ENCODE measurements at places on chromosomes 1 and 21.

DNA sequence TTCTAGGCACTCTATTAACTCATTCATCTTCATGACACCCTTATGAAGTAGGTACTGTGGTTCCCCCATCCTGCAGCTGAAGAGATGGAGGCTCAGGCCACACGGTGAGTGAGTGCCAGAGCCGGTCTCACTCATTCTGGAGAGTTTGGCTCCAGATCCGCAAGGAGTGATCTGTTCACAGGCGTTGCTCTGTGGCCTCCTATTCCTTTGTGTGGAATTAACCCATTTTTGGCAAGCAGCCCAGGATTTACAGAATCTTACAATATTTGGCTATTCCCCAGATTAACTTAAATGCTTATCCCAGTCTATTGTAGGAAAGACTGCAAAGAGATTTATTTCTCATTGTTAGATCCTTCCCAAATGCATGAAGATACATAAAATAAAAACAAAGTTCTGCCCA is 29.6 kb downstream of the KIAA0040 start:
- no peak overlapping the region for H3K4me3 ChIP-seq
- no peaks in the 10 kb centered on the region for H3K4me1 ChIP-seq
- no peaks in the 10 kb centered on the region for H3K36me3 ChIP-seq
- no peaks in the 10 kb centered on the region for H3K27me3 ChIP-seq
- no peak overlapping the region for H3K27ac ChIP-seq
- DNase-seq, result no peak

- H3K36me3 ChIP-seq, result no peaks in the 10 kb centered on the region
- no peaks in the 10 kb centered on the region for H3K27me3 ChIP-seq
- DNase-seq, result no peak
- H3K27ac ChIP-seq, result no peak overlapping the region
- H3K4me3 ChIP-seq, result no peak overlapping the region
- H3K4me1 ChIP-seq, result no peaks in the 10 kb centered on the region
These were observed 16.1 kb upstream of the KLHDC7A start for GRCh38 chr1:18464665-18465050.

DNA sequence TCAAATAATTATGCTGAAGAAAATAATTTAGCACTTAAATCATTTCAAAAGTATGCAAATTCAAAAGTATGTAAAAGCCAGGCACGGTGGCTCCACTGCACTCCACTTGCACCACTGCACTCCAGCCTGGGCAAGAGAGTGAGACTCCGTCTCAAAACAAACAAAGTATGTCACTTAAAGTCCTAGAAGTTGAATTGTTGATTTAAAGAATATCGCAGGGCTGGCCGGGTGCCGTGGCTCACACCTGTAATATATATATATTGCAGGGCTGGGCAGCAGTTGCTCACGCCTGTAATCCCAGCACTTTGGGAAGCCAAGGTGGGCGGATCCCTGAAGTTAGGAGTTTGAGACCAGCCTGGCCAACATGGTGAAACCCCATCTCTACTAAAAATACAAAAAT is 8.8 kb upstream of the SETDB1 start:
- DNase-seq, result no peak
- H3K27ac ChIP-seq, result no peak overlapping the region
- H3K4me3 ChIP-seq, result no peak overlapping the region
- H3K4me1 ChIP-seq, result no peaks in the 10 kb centered on the region
- no peaks in the 10 kb centered on the region for H3K27me3 ChIP-seq

DNA sequence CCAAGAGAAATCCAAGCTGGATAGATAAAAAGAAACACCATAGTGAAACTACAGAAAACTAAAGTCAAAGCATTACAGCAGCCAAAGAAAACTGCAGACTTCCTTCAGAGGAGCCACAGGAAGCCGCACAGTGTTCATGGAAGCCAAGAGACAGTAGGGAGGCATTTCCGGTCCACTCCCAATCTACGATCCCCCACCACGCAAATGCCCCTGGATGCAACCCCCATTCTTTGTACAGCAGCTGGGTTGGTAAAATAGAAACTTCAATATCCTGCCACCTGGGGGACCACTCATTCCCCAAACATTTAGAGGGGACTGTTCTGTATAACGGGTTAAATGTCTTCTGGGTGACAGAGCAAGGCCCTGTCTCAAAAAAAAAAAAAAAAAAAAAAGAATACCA is 43.9 kb upstream of the TSPEAR start:
- H3K4me1 ChIP-seq, result no peaks in the 10 kb centered on the region
- H3K27me3 ChIP-seq, result no peaks in the 10 kb centered on the region
- H3K36me3 ChIP-seq, result no peaks in the 10 kb centered on the region
- H3K27ac ChIP-seq, result no peak overlapping the region

GRCh38 chr21:41410767-41411448 is 15.1 kb upstream of the MX1 start:
- H3K4me3 ChIP-seq, result no peak overlapping the region
- no peak for DNase-seq
- no peak overlapping the region for H3K27ac ChIP-seq
- H3K4me1 ChIP-seq, result no peaks in the 10 kb centered on the region

DNA sequence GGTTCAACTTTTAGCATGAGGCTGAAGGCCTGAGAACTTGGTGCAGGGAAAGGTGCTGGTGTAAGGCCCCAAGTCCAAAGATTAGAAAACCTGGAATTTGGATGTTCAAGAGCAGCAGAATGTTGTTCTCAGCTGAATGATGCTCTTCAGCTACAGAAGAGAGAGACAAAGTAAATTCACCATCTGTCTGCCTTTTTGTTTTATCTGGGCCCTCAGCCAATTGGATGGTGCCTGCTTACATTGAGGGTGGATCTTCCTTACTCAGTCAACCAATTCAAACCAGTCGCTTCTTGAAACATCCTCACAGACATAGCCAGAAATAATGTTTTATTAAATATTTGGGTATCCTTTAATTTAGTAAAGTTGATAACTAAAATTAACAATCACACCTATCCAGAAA is 748.2 kb upstream of the ADAMTS5 start:
- no peaks in the 10 kb centered on the region for H3K4me1 ChIP-seq
- H3K4me3 ChIP-seq, result no peak overlapping the region
- DNase-seq, result no peak
- H3K36me3 ChIP-seq, result no peaks in the 10 kb centered on the region

GRCh38 chr1:26853156-26853555 is 9.8 kb upstream of the SFN start:
- H3K4me1 ChIP-seq, result peaks cover 15% of the 10 kb centered on the region
- peak; percentile 60 for DNase-seq
- no peak overlapping the region for H3K27ac ChIP-seq
- H3K4me3 ChIP-seq, result no peak overlapping the region
- H3K27me3 ChIP-seq, result no peaks in the 10 kb centered on the region

DNA sequence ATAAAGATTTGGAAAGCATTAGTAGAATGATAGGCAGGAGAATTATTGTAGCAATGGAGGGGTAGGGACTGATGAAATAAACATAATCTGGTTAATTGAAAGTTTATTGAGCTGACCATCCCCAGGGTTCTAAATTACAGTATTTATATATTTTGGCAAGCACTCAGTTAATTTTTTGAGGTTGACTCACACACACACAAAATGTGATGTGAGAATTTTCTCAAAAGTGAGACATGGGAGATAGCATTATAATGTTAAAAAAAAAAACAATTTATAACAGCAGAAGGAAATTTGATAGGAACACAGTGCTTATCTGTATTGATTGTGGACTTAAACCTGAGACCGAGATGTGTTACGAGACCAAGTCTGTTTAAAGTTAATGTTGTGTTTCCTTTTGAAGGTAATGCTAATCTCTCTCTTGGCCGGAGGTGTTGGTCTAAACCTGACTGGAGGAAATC is 24.6 kb downstream of the TRIM45 start:
- H3K36me3 ChIP-seq, result peaks cover 15% of the 10 kb centered on the region
- H3K4me3 ChIP-seq, result no peak overlapping the region
- DNase-seq, result peak; percentile 63
- H3K27me3 ChIP-seq, result no peaks in the 10 kb centered on the region
- H3K4me1 ChIP-seq, result peaks cover 38% of the 10 kb centered on the region
- peak overlapping the region; percentile 66 for H3K27ac ChIP-seq

DNA sequence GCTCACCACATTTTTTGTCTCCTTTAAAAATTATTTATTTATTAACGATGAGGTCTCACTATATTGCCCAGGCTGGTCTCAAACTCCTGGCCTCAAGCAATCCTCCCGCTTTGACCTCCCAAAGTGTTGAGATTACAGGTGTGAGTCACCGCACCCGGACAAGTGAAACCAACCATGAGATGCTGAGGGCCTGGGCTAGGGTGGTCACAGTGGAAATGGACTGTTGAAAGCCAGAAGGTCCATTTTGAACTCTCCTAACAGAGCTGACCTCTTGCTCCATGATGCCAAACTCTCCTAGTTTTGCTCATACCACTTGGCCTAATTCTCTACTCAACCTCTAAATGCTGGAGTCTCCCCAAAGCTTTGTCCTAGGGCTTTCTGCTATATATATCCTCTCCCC is 109.1 kb downstream of the SLC45A1 start:
- no peak for DNase-seq
- H3K4me3 ChIP-seq, result no peak overlapping the region
- H3K27ac ChIP-seq, result no peak overlapping the region
- no peaks in the 10 kb centered on the region for H3K27me3 ChIP-seq
- peaks cover 10% of the 10 kb centered on the region for H3K4me1 ChIP-seq
- no peaks in the 10 kb centered on the region for H3K36me3 ChIP-seq

DNA sequence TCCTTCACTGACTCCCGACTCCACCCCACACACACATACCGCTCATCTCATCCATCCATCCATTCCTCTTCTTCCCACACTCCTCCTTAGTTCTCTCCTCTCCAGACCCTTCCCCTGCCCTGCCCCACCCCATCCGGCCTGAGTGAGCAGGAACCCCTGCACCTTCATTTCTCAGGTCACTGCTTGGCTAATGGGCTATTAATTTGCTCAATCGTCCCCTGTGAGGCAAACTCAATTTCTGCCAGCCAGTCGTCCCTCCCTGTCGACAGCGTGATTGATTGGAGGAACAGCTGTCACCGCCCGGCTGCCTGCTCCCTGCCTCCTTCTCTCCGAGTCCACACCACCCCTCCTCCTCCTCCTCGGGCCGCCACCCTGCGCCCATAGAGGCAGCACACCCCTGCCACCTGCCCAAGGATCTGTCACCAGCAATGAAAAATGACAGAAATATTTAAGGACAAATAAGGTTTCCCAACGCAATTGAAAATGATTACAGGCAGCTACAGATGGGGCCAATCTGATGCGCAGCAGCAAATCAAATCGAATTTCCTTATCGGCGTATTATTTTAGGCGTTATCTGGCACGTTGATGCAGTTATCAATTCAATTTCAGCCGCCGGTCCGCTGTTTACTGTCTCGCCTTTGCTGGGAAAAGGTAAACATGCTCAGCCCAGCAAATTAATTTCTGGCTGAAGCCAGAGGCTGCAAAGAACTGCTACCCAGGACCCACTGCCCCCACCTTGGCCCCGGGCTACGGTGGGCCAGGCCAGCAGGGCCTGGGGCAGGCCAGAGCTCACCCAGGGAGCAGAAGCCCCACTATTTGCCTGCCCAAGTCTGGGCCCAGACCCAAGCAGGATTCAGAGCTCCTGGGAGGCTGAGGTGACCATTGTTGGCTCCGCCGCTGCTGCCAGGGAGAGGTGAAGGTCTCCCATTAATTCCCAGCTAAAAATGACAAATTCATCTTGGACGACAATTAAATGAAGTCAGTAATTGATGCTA is 71.3 kb downstream of the TMEM53 start:
- no peak overlapping the region for H3K27ac ChIP-seq
- peaks cover 31% of the 10 kb centered on the region for H3K27me3 ChIP-seq
- H3K4me3 ChIP-seq, result no peak overlapping the region

DNA sequence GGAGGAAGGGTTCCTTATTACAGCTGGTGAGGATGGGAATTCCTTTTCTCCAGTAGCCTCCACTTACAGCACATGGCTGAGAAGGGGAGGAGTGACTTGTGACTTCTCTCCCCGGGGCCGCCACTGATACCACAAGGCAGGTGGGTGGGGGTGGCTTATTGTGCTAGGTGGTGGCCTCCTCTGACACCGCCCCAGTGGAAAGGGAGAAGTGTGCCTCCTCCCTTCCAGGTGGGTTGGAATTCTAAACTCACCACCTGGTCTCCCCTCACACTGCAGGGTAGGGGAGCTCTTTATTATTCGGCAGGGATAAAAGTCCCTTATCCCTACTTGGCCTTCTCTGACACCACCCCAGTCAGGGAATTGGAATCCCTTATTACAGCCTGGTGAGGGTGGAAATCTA is 89.5 kb downstream of the CCDC30 start:
- H3K4me3 ChIP-seq, result no peak overlapping the region
- no peaks in the 10 kb centered on the region for H3K4me1 ChIP-seq
- no peak overlapping the region for H3K27ac ChIP-seq
- H3K27me3 ChIP-seq, result no peaks in the 10 kb centered on the region
- no peaks in the 10 kb centered on the region for H3K36me3 ChIP-seq
- DNase-seq, result no peak

- no peak for DNase-seq
- H3K27ac ChIP-seq, result no peak overlapping the region
- H3K4me3 ChIP-seq, result no peak overlapping the region
- peaks cover 10% of the 10 kb centered on the region for H3K36me3 ChIP-seq
- H3K27me3 ChIP-seq, result no peaks in the 10 kb centered on the region
These were observed 84.7 kb downstream of the NOTCH2 start for GRCh38 chr1:119984771-119985170.

DNA sequence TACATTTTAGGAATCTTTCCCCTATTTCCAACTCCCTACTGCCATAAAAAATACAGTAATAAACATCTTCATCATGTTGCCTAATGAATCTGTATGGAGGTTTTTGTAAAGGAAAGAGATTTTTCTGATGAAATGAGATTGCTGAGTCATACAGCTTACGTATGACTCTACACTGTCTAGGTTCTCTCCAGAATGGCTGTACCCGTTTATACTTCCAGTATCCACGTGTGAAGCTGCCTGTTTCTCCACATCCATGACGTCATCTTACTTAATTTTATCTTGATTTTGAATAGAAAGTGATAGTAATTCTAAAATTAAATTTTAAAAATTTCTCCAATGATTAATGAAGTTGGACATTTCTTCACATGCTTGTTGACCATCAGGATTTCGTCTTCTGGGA is 103.7 kb downstream of the COQ8A start:
- peak; percentile 39 for DNase-seq
- H3K27me3 ChIP-seq, result no peaks in the 10 kb centered on the region
- no peaks in the 10 kb centered on the region for H3K4me1 ChIP-seq
- no peaks in the 10 kb centered on the region for H3K36me3 ChIP-seq
- H3K27ac ChIP-seq, result no peak overlapping the region

DNA sequence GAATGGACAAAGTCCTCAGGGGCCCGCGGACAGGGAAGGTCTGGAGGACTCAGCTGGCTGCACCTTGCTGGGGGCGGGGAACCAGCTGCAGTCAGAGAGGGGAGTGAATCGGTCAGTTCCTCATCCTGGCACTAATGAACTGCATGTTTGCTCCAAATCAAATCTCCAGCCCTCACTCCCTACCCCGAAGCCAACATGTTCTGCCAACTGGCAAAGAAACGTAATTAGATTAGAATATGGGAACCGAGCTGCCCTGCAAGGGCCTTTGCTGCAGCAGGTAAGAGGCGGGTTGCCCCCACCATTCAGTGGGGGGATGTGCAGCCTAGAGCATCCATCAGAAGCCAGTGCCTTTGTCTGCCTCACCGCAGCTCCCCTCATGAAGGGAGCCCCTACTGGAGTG is 121.1 kb downstream of the AJAP1 start:
- H3K36me3 ChIP-seq, result no peaks in the 10 kb centered on the region
- no peak overlapping the region for H3K4me3 ChIP-seq
- DNase-seq, result no peak
- no peaks in the 10 kb centered on the region for H3K4me1 ChIP-seq
- no peaks in the 10 kb centered on the region for H3K27me3 ChIP-seq

GRCh38 chr1:160245434-160245833 is 16.9 kb downstream of the DCAF8 start:
- no peaks in the 10 kb centered on the region for H3K4me1 ChIP-seq
- H3K27me3 ChIP-seq, result no peaks in the 10 kb centered on the region
- no peak overlapping the region for H3K27ac ChIP-seq
- peaks cover 3% of the 10 kb centered on the region for H3K36me3 ChIP-seq

- no peak overlapping the region for H3K27ac ChIP-seq
- peaks cover 3% of the 10 kb centered on the region for H3K36me3 ChIP-seq
- H3K4me3 ChIP-seq, result no peak overlapping the region
- H3K4me1 ChIP-seq, result no peaks in the 10 kb centered on the region
These were observed 160.2 kb downstream of the DENND1B start for GRCh38 chr1:197614916-197615692.

Data from astrocyte (in vitro differentiated cells and primary cell).